Left kidney (tissue), 8 donors: ENCODE measurements at places on chromosomes 4 and X.

GRCh38 chr4:80841587-80842281 is 188.8 kb upstream of the BMP3 start:
- no peak for DNase-seq

- DNase-seq = no peak
Measured at GRCh38 chr4:188195389-188195985, 56.2 kb downstream of the TRIML1 start.

GRCh38 chr4:157674699-157675098 is 454.2 kb downstream of the GRIA2 start:
- DNase-seq = no peak

DNA sequence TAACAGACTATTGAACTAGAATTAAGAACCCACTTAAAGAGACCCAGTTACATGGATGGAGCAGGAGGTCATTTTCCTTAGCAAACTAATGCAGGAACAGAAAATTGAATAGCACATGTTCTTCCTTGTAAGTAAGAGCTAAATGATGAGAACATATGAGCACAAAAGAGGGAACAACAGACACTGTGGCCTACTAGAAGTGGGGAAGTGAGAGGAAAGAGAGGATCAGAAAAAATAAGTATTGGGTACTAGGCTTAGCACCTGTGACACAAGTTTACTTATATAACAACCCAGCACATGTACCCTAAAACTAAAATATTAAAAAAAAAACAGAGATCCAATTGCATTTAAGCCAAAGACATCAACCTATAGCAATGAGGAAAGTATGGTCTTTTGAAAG is 26.2 kb downstream of the ARAP2 start:
- no peak for DNase-seq

DNA sequence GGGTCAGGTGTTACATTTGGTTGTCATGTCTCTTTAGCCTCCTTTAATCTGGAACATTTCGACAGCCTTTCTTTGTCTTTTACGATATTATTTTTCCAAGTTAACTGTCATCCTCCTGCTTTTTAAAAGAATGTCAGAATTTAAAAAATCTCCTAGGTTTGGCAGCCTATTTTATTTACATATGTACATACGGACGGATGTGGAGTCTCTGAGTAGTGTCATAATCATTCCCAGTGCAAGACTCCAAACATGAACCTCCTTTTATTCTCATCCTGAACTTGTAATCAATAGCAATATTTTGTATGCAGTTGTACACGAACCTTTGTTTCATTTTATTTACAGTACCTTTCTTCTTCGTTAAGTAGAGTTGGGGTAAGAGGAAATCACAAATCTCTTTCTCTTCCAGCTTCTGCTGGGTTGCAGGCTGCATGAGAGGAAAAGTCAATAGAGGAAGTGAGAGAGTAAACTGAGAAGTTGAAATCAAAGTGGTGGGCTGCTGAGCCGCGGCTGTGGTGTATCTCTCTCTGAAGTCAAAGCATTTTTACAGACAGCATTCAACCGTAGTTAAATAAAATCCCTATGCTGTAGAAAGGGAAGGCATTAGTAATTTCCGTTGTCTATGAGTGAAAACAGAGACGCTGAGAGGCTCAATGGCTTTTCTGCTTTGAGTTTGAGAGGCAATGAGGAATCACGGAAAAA is 53.9 kb upstream of the RPS6KA3 start:
- no peak for DNase-seq

DNA sequence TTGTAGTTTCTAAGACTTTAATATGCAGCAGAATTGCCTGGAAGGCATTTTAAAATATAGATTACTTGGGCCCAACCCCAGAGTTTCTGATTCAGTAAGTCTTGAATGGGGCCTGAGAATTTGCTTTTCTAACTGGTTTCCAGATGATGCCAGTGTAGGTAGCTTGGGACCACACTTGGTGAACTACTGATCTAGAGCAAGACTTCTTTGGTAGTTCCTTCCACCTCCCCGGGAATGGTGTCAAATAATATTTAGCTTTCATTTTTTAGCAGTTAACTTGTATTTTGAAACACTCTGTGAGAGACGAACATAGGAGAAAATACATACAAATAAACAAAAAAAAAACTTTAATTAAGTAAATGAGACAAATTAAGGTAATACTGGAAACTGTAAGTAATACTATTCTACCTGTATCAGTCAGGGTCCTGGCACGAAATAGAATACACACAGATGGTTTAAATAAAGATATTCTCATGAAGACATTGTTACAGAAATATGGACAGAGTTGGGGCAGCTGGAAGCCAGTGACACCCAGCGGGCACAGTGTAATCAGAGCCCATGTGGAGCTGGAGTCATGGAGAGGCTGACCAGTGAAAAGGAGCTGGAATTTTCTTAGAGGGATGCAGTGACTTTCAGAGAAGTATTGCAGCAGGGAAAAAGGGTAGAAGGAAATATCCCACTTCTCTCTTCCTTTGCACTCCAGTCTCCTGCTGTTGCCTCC is 905.7 kb downstream of the CCSER1 start:
- DNase-seq = no peak

DNA sequence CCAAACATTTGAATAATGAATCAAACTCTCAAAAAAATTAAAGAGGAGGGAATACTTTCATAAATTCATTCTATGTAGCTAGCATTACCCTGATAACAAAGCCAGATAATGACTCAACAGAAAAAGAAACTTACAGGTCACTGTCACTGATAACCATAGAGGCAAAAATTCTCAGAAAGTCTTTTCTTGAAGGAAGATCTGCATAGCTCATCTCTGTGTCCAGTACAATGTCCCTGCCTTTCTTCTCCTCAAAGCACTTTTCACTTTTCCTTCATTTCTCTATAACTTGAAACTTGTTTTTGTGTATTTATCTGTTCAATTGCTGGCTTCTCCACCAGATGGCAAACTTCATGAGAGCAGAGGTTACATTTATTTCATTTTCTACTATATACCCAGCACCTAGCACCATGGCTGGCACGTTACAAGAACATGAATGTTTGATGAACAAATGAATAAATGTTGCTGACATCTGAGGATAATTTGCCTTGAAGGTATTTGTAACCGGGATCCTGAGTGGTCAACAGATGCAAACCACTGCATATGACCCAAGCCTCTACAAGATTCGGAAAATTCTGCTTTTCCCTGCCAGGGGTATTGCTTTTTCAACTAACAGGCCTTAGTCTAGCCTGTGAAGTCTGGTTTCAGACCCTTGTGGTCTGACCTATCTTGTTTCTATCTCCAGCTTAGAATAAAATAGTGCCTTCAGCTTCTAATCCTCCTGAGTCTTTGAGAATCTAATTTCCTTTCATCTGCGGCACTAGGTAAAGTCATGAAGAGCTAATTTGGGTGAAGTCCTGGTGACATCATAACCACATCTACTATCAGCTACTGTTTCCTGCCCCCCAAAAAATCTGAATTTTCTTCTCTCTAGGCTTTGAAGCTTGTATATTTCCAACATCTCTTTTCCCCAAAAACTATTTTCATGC is 52.5 kb upstream of the ANTXR2 start:
- DNase-seq = no peak

DNA sequence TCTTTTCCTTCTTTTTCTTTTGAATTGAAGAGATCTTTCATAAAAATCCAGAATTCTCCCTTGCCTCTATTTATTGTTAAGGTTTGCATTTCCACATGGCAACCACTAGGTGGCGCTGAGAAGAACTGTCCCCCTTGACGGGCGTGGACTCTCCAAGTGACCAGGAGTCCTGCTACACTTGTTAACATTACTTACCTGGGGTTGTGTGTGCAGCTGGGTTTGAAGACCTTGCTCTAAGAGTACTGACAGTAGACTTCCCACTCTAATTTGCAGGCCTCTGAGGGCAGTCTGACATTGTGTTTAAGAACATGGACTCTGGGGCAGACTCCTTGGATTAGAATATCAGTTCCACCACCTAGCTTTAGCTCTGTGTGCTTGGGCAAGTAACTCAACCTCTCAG is 52.8 kb downstream of the GPRIN3 start:
- DNase-seq = no peak

DNA sequence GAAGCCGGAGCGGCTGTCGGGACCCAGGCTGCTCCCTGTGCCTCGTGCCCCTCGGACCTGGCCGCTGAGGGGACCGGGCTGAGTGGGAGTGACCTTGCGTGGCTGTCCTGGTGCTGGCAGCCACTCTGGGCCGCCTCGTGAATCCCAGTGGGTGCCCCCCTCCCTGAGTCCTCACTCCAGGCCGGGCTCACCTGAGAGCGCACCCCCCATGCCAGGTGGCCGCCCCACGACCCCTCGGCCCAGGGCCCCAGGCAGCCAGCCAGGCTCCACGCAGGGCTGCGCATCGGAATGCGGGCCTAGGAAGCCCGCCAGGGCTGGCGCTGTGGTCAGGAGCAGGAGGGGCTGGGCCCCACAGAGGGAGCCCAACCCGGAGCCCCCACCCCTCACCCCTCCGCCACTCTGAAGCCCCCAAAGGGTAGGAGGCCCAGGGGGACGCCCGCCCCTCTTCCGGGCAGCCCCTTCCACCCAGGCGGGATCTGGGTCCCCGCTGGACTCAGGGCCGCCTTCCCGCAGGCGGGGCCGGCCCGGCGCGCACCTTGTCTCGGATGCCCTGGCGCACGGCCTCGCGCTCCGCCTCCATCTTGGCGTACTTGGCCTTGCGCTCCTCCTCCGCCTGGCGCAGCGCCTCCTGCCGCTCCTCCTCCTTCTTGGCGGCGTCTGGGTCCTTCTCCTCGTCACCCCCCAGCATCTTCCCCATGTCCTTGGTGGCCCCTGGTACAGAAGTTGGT is 33.9 kb downstream of the CPLX1 start:
- no peak for DNase-seq

DNA sequence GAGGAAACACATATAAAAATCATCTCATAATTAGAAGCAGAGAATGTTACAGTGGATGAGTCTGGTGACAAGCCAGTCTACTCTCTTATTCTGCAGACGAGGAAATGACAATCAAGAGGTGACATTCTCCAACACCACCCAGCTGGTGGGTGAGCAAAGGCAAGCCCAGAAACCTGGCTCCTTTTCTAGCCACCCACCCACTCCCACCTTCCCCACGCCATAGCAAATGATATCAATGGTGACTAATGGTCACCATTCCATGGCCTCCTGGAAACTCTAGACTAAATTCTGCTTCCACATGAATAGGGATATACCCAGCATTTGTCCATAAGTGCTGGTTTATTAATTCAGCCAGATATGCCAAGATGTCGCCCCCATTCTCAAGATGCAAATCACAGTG is 10.7 kb downstream of the SEL1L3 start:
- no peak for DNase-seq

GRCh38 chr4:44071959-44072955 is 376.4 kb downstream of the KCTD8 start:
- no peak for DNase-seq
